Hair follicle dermal papilla cell (primary cell): ENCODE measurements at places on chromosomes 5 and 9. TPM values are rescaled to one million over a fixed set of nuclear protein-coding genes. Genes with fewer than 3 reads are reported as not detected.

The GFI1B gene
- not detected in 2 replicates for total RNA-seq

The PLAC8L1 gene
- not detected in 2 replicates for total RNA-seq

The GRM6 gene
- total RNA-seq, result under 0.01 TPM in 1 of 2 replicates, not detected in the other

The FOXI1 gene
- not detected in 2 replicates for total RNA-seq

The RELL2 gene
- 5.5 and 6.7 TPM in 2 replicates for total RNA-seq
